Stimulated activated CD8-positive, alpha-beta memory T cell treated with anti-CD3 and anti-CD28 coated beads, Interleukin-15, amount 100 ng/mL, for 24 hours (primary cell): ENCODE measurements at places on chromosomes 3 and 15.

- DNase-seq = no peak
Observed at GRCh38 chr3:34005886-34006285, 207.5 kb downstream of the PDCD6IP start.

GRCh38 chr3:150265305-150265704 is 142.8 kb upstream of the TSC22D2 start:
- no peak for DNase-seq

DNA sequence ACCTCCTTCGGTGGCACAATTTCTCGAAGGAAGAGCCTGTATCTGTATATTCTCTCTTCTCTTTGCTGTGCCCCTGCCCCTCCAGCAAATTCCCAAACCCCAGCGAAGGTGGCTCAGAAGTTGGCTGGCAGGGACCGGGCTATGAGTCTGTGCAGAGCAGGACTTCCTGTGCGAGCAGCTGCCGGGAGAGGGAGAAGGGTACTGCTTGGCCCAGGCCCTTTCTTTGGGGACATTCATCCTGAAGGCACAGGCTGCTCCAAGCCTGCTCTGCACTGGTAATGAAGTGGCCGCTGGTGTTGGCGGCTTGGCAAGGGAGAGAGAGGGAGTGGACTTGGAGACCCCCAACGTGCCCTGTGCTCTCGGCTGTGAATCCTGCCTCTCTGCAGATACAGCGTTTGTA is 1.5 kb downstream of the SLC6A11 start:
- no peak for DNase-seq

DNA sequence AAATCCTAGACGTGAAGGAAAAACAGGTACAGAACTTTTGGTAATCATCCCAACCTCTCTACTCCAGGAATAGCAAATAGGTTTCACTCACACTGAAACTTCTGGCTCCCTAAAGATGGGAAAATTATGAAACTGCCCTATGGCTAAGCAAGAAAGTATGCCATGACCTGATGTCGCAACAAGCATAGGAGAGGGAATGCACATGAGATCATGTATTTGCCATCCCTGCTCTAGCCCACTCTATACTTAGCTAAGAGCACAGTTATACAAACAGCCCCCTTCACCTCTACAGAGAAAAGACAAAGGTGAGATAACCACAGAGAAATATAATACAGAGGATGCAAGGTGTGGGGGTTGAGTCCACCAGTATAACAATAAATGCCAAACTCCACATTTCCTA is 102.7 kb downstream of the TBC1D5 start:
- no peak for DNase-seq

GRCh38 chr3:126134219-126134975 is 46.0 kb downstream of the ALDH1L1 start:
- DNase-seq = peak; percentile 9

DNA sequence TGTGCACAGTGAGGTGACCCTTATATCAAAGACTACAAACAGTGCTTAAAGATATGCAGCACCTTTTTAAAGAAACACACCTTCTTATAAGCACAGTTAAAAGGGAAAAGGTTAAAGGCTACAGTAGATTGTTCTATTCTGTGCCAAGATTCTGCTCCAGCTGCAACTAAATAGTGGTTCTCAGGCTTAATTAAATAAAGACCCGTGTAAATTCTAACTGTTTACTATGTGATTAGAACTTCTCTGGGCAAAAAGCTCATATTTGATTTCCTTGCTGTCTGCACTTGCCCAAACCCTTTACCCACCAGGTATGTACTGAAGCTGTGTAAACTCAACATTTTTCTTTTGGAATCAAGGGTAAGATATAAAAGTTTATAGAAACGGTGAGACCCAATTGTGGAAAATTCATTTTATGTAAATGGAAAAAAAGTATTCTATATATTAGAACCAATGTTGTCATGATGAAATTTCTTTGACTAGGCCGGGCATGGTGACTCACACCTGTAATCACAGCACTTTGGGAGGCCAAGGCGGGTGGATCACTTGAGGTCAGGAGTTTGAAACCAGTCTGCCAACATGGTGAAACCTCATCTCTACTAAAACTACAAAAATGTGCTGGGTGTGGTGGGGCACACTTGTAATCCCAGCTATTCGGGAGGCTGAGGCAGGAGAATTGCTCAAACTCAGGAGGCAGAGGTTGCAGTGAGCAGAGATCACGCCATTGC is 230.6 kb downstream of the MECOM start:
- DNase-seq = no peak

DNA sequence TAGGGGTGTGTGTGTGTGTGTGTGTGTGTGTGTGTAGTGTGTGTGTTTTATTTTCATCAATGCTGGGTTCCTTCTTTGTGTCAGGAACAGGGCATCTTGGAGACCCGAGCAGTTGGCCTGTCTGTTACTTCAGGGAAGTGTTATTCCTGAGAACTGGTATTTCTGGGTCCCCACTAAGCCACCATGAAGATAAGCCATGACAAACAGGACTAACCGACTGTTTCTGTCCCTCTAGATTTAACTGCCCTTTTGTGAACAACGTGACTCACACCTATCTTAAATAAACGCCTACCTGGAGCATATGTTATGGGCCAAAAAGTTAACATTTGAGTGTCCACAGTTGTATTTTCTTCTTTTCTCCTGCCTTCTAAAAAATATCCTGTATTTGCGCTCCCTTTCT is 19.5 kb downstream of the SIDT1 start:
- DNase-seq = no peak

GRCh38 chr3:176167272-176167671 is 1030.0 kb downstream of the TBL1XR1 start:
- DNase-seq = no peak

- no peak for DNase-seq
Observed at GRCh38 chr15:61018953-61019352, 210.1 kb downstream of the RORA start.

DNA sequence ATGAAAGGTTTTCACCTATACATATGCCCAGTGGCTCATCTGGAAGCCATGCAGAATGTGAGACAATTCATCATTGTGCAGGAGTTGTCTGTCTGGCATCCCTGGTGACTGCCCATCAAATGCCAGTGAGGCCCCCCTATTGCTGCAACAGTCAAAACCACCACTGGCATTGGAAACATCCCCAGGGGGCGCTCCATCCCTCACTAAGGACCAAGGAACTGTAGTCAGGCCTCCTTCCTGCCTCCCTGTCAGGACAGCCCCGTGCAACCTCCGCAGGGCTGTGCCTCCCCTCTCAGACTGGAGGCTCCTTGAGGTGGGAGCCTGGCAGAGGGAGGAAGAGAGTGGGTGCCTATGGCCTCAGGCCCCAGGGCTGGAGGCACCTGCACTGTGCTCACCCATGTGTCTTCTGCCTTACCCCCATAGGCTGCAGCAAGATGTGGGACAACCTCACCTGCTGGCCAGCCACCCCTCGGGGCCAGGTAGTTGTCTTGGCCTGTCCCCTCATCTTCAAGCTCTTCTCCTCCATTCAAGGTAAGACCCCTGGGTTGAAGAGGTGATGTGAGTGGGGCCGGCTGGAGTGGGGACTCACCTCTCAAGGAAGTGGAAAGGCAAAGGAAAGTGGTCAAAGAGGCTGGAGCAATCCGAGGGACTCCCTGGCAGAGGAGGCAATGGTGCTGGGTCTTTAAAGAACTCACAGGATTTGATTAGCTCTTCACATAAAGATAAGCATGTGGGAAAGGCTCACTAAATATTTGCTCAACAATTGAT is 16.5 kb downstream of the VIPR1 start:
- DNase-seq = no peak

DNA sequence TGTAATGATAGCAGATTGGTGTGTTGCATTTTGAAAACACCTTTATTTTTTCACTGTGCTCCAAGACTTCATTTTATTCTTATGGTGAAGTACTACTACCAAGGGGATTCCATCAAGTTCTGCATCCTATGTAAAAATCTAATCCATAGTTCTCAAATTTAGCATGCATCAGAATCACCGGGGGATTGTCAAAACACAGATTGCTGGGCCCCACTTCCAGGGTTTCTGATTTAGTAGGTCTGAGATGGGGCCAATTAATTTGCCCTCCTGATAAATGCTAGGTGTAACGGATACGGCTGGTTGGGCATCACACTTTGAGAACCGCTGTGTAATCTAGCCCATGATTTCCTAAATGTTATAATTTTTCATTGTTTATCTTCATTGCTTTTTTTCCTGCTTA is 692 bp downstream of the ZWILCH start:
- no peak for DNase-seq

GRCh38 chr15:69591905-69592508 is 139.4 kb downstream of the RPLP1 start:
- no peak for DNase-seq

DNA sequence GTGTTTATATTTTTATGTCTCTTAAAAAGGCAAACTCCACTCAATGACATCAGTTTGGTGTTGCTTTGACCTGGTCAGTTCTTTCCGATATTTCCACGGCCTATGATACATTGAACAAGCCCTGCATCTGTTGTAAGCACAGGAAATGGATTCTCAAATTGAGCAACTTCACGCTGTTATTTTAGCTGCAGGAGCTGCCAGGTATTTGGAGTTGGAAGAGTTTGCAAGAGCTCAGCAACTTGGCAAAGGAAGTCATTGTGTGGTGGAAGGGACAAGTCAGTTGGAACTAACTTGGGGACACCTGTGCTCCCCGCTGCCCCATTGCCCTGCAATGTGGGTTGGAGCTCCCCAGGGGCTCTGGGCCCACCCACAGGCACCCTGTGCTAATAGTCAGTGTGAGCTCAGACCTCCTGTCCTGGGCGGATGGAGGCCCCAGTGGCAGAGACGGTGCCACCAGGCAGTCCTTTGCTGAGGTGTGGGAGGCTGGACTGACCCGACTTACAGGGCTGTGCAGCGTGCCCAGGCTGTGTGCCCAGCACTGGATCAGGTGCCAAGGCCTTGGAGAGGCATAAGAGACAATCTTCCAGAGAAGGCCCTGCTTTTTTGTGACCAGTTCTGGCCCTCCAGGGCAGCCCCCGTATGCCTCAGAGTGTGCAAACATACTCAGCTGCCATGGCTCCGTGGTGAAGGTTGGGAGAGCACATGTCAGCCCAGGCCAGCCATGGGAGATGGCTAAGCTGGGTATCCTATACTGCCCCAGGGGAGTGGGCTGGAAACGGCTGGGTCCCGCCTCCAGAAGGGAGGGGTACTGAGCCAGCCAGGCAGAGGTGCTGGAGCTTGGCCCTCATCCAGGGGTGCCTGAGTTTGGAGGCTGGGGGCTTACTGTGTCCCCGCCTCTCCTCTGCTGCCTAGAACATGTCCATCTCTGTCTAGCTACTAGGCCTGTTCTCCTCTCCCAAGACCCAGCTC is 43.5 kb downstream of the KY start:
- DNase-seq = no peak

DNA sequence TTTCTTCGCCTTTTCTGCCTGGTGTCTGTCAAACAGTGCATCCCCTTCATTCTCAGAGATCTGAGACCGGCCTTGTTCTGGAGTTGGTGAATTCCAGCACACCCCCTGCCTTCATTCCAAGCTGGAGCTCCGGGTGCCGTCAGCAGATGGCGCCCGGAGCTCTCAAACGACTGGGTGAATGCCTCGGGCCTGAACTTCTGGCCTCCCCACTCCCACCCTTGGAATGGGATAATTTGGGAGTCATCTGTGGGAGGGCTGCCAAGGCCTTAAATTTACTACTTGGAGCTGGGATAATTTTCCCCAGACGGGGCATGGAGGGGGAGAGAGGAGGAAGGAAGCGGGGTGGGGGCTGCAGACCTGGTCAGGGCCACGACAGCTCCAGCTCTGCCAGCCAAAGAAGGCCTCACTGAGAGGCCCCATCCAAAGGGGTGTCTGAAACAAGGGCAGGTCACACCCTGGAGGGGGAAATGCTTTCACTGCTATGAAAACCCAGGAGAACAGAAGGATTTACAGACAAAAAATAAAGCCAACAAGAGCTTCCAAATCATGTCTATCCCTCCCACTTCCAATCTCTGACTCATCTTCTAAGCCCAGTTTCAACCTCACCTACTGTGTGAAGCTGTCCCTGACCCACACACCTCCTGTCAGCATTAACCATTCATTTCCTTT is 187.9 kb downstream of the OPA1 start:
- no peak for DNase-seq

GRCh38 chr15:36407647-36408046 is 171.8 kb upstream of the CDIN1 start:
- DNase-seq = no peak

- no peak for DNase-seq
Observed at GRCh38 chr3:45084820-45085816, 59.0 kb downstream of the CLEC3B start.

DNA sequence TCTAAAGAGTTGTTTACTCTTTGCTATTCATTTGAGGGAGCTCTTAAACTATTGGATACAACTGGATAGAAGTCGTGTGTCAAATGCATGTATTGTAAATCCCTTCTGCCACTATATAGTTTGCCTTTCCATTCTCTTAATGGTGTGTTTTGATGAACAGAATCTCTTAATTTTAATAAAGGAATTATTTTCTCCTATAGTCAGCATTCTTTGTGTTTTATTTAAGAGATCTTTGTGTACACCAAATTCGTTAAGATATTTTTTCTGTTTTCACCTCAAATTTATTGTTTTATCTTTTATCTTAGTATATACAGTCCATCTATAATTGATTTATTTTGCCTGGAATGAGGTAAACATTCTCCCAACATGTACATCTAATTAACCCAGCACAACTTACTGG is 551.5 kb upstream of the AGTR1 start:
- no peak for DNase-seq

GRCh38 chr3:64244011-64244942 is 19.0 kb upstream of the PRICKLE2 start:
- DNase-seq = no peak

DNA sequence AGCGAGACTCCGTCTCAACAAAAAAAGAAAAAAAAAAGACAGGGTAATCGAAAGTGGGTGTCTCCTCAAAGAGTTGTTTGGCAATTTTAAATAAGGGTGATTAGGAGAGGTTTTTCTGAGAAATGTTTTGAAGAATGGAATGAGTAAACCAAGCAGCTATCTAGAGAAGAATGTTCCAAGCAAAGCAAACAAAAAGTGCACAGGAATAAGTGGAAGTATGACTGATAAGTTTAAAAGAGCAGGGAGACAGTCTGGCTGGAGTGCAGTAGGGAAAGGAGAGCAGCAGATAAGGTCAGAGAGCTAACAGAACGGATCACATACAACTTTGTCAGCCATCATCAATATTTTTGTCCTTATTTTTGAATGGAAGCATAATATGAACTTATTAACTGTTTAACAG is 853.5 kb downstream of the TUSC7 start:
- no peak for DNase-seq

- no peak for DNase-seq
Observed at GRCh38 chr15:94700211-94700610, 468.9 kb downstream of the MCTP2 start.

DNA sequence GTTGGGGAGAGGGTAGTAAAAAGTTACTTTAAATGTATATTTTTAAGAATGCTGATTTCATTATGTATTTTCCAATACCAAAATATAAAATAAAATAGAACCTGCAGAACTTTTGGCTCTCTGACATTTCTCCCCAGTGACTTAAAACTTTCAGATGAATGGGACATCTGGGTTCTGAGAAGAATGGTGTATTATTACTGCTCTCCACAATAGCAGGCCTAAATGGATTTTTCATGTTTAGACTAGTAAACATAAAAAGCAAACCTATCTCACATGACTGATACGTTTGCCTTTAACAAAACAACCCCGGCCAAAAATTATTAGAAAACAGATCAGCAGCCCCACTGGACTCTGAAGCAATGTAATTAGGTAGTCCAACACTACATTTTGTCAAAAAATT is 73.8 kb downstream of the FHIT start:
- no peak for DNase-seq
